A172 (cell line): ENCODE measurements at places on chromosomes 2 and 18.

DNA sequence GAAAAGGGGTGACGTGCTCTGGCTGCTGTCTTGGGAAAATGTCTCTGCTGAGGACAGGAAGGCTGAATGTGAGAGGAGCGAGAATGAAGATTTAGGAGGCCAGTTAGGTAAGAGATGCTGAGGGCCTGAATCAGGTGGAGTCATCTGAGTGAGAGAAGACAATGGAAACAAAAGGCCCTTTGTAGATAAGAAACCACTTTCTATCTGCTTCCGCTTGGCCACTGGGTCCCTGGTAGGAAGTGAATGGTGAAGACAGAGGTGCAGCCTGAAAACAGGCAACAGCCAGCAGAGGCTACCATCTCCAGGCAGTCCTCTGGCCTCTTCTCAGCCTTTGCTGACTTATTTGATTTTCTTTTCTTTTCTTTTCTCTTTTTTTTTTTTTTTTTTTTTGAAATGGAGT lies 374.0 kb upstream of the SLC14A2 start:
- no peak for DNase-seq

DNA sequence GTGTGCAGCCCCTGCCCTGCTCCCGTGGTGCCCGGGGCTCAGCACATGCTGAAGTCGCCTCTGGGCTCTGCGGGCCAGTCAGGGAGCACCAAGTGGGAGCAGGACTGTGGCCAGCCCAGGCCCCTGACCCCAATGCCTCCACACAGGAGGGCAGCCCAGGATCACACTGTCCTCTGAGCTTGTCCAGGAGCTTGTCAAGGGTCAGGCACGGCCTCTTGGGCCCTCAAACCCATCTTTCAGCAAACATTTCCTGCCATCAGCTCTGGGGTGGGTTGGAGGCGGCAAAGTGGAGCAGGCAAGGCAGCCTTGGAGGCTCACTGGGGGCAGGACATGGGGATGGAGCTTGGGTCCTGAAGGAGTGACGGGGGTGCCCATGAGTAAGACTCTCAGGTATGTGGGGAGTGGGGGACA lies 10.3 kb downstream of the SNED1 start:
- no peak for DNase-seq

GRCh38 chr2:218273908-218274249 lies 3.6 kb downstream of the PNKD start:
- no peak for DNase-seq

DNA sequence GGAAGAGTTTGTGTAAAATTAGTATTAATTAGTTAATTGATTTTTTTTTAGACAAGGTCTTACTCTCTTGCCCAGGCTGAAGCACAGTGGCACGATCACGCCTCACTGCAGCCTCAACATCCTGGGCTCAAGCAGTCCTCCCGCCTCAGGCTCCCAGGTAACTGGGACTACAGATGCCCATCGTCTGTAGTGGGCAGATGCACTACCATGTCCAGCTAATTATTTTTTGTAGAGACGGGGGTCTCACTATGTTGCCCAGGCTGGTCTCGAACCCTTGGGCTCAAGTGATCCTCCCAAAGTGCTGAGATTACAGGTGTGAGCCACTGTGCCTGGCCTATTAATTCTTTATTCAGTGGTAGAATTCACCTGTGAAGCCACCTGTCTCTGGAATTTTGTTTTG lies 41.1 kb downstream of the UBE2F start:
- DNase-seq = no peak

DNA sequence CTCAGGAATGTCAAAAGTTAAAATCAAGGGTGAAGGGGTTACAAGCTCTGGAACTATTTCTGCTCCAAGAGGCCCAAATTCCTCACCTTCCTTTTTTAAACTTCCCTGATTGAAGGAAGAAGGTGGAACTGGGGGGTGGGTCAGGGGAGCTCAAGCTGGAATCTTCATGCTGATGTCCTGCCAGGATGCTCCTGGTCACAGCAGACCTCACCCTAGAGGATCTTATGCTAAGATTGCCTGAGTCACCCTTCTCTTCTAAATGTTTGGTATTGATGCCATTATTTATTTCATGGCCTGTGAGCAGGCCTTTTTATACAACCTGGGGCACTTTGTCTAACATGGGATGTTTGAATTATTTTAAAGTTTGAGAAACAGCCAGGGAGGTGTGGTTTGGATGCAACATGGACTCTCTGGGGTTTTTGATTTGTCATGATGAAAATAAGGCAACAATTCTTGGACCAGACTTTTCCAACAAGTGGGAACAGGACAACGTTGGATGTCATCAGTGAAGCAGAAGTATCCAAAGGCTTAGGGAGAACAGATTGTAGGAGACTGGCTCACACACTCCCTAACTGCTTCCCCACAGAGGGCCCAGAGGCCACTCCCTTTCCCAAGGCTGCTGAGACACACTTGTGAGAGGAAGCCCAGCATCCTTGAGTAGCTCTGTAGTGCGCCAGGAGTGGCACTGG lies 420.2 kb upstream of the MEX3C start:
- no peak for DNase-seq

- DNase-seq = no peak
Measured at GRCh38 chr2:120662746-120663145, 72.9 kb upstream of the GLI2 start.

GRCh38 chr2:20614201-20615067 lies 36.5 kb downstream of the HS1BP3 start:
- peak; percentile 57 for DNase-seq

GRCh38 chr2:235834781-235835180 lies 333.4 kb downstream of the GBX2 start:
- no peak for DNase-seq

- peak; percentile 57 for DNase-seq
Measured at GRCh38 chr2:178404368-178404767, 46.6 kb downstream of the PRKRA start.

DNA sequence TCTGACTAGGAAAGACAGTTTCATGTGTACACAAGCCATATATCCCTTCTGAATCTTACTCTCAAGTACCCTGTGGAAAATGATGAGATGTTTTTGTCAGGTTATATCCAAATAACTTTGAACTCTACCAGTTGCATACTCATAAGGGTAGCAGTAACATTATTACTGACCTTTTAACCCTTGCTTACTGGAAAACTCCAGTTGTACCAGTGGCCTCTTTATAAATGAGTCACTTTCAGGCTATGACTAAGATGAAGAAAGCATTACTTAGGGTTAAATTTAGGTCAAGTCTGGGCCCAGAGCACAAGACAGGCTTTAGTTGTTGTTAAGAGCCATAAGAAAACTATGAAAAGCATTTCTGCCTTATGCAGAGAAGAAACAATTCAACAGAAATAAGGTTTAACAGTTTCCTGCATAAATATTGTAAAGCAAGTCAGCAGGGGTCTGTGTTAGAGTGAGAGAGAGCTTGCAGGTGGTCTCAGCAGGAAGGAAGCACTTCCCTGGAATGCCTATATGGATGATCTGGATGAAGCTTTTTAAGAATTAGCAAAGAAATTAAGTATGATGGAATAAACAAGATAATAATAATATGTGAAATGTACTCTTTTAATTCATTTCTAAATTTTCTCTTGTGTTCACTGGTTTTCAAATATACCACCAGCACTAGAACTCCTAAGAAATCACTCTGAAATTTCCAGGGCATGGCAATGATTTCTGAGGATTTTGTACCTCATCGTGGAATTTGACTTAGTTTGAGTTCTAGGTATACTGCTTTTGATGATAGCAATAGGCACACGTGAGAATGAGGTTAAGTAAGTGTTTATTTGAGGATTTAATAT lies 126.6 kb downstream of the UBE2E3 start:
- DNase-seq = peak; percentile 90

GRCh38 chr2:62216616-62217015 lies 20.7 kb downstream of the B3GNT2 start:
- DNase-seq = peak; percentile 27

- DNase-seq = no peak
Measured at GRCh38 chr2:17805166-17805565, 11.1 kb upstream of the MSGN1 start.

DNA sequence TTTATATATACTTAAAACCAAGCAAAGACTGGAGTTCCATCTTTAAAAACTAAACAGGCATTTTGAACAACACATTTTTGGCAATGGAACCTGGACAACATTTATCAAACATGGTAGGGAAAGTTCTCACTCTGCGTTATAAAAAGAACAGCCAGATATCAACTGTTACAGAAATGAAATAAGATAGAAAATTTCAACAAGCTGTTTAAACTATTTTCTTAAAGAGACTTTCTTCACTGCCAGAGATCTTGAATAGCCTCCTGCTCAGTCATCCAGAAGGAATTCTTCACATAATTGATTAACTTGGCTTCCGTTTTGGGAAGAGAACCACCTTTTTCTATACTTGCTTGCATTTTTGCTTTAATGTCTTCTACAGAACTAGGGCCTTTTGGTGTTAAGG lies 166.0 kb upstream of the PIK3C3 start:
- DNase-seq = no peak

GRCh38 chr2:164624316-164624715 lies 3.0 kb upstream of the GRB14 start:
- DNase-seq = no peak

- no peak for DNase-seq
Measured at GRCh38 chr2:6917761-6918421, 679 bp downstream of the RNF144A start.

DNA sequence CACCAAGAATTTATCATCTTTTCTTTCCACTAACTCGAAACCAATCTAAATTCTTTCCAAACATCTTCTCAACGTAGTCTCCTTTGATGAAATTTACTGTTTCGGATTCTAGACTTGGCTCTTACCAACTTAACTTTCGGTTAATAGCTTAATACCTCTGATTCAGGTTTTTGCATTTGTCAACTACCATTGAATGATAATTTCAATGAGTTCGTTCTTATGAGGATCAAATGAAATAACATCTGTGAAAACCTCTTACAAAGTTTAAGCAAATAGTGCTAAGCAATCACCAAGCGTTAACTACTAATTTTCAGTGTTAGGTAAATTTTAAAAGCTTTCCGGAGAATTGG lies 593 bp upstream of the NRBP1 start:
- peak; percentile 28 for DNase-seq

- no peak for DNase-seq
Measured at GRCh38 chr2:65921116-65921515, 488.7 kb upstream of the SPRED2 start.

- peak; percentile 40 for DNase-seq
Measured at GRCh38 chr2:72137498-72138010, 10.1 kb downstream of the CYP26B1 start.

GRCh38 chr18:25832001-25832604 lies 258.3 kb downstream of the SS18 start:
- DNase-seq = peak; percentile 17

GRCh38 chr18:68435581-68435980 lies 279.3 kb downstream of the TMX3 start:
- no peak for DNase-seq

DNA sequence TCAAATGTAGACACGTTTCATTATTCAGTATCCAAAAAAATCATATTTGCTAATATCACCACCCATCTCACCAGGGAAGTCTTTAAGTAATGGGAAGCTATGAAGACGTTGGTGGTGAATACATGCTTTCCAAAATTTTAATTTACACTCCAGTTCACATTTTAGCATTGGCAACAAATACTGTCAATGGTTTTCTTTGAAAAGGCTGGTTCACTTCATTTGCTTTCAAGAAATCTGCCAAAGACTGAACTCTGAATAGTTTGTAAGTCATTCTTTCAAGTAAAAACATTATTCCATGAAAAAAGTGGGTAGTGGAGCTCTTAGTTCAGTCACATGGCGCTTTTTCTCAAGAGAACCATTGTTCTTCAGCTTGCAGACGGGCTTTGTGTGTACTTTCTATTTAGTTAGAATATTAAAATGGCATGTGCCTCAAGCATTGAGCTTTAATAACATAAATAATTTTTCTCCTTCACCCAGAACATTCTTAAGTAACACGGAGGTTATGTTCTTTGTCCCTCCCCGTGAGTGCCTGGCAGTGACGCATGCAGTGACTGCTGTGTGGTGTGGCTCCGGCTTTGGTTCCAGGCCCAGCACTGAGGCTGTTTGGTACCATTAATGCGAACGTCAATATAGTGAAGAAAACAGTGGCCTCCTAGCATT lies 300.0 kb upstream of the HDAC4 start:
- DNase-seq = no peak

DNA sequence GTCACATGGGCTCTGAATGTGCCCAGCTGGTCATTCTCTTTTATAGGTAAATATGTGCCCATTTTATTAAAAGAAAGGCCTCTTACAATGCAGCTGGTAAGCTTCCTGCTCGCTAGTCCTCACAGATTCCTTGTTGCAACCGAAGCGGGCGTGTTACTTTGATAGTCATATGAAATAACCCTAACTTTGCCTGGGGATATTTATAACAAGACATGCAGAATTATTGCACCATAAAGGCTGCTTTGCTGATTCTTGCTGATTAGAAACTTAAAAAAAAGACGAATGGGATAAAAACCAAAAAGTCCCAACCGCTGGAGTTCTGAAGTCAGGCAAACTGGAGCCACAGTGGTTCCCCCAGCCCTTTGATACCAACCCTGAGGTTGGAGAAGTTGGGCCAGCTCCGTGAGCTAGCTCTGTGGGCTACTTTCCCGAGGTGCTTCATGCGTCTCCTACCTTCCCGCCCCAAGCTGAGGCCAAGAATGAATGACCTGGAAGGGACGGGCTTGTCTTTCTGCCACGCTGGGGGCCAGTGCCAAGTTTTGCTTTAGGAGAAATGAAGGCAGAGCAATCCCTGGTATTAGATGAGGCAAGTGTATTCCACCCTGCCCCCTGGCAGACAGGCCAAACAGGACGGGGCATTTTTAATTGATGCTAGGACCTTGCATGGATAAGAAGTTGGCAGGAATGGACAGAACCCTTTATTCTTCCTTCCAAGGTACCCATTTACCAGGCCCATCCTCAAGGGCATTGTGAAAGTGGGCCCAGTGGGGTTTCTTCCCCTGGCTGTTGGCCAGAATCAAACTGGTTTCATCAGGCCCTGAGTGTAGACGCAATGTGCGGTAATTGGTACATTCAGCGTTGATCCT lies 140.4 kb downstream of the KCTD1 start:
- DNase-seq = no peak

DNA sequence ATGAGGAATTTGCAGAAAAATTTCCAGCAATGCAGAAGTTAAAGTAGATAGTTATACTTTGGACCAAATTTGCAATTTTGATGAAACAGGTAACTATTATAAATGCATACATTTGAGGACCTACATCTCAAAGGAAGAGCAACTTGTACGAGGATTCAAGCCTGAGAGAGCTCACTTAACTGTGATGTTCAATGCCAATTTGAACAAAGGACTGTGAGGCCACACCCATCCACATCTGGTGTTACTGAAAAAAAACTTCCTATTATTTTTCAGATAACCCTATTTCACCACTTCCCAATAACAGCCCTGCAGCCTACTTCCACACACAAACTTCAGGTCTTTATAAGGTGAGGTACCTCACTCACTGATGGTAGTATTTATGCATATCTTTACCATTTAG lies 203.5 kb upstream of the NABP1 start:
- no peak for DNase-seq

- no peak for DNase-seq
Measured at GRCh38 chr2:147389218-147389617, 455.6 kb upstream of the ACVR2A start.

DNA sequence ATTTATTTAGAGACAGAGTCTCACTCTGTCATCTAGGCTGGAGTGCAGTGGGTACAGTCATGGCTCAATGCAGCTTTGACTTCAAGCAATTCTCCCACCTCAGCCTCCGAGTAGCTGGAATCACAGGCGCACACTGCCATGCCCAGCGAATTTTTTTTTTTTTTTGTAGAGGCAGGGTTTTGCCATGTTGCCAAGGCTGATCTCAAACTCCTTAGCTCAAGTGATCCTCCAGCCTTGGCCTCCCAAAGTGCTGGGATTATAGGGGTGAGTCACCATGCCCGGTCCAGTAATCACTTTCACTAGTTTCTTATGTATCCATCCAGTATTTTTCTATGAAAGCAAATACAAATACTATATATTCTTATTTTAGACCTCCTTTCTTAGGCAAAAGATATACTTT lies 24.0 kb downstream of the PRKAG3 start:
- DNase-seq = peak; percentile 21

- no peak for DNase-seq
Measured at GRCh38 chr2:88707003-88707402, 15.5 kb downstream of the RPIA start.
